Aorta (tissue), 5 donors: ENCODE measurements at places on chromosomes 2 and 18.
A peak's percentile ranks its signal among the peaks of the same experiment; 100 is the strongest.

DNA sequence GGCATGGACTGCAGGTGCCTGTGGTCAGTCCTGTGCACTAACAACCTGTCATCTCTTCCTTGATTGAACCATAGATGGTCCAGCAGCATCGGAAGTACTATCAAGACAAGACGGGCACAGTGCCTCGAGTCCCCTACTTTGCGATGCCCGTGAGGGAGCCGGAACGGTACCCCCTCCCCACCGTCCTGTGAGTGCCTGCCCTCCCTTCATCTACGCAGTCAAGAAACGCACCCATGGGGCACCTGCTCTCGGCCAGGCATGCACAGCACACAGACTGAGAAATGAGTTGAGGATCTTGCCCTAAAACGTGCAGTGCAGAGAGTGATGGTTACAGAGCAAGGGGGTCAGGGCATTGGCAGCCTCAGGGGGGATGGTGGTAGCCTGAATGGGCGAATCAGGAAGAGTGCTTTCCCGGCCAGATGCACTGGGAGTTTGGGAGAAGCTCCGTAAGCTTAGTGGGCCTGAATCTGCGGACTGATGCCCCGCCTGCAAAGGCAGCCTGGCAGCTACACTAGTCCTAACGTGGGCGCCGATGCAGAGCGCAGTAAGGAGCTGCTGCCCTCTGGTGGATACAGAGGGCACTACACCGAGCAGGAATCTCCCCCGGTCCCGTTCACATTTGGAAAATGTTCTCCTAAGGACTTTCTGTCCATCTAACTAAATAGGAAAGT, 63.6 kb downstream of the CIB4 start:
- DNase-seq = peak; percentile 90

DNA sequence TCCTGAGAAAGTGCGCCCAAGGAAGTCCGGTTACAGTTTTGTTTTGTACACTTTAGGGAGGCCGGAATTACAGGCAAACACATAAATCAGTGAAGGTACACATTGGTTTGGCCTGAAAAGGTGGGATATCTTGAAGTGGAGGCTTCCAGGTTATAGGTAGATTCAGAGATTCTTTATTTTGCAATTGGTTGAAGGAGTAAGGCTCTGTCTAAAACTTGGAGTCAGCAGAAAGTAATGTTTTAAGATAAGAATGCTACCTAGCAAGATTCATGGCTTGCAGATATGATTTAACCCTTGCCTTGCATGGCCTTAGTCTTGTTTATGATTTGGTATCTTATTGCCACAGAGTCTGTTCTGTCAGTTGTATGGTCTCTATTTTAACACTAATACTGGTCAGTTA, 165.9 kb upstream of the NDUFV2 start:
- no peak for DNase-seq

DNA sequence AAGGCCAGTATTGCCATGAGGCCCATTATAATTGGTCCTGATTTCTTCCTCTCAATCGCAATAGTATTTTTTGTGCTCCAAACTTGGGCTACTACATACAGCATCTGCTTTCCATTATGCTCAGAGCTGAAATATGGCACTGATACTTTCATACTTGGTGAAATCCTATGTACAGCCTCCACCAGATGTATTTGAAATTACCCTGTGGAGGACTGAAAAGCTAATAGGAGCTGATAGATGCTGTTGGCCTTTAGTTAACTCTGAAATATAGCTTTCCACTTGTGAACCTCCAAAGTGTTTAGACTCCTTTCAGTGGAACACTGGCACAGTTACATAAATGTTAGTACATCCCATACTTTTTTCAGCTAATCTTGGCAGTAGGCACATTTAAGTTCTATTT, 205.7 kb downstream of the NEDD4L start:
- DNase-seq = no peak

- no peak for DNase-seq
Measured at GRCh38 chr2:55140316-55141219, 90.3 kb upstream of the RTN4 start.

DNA sequence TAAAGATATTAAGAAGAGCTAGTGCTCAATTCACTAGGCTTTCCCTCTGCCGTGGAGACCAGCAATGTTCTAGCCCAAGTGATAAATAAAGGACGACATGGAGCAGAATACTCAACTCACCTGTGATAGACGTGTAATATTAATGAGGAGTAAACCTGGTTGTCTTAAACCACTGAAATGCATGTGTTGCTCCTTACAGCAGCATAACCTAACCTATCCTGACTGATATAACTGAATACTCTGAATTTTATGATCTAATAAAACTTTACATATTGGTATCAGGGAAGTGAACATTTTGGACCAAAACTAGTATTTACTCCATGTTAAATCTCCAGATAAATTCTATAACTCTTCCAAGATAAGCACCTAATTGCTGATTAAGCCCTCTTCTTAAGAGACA, 531.0 kb downstream of the METTL4 start:
- DNase-seq = no peak

DNA sequence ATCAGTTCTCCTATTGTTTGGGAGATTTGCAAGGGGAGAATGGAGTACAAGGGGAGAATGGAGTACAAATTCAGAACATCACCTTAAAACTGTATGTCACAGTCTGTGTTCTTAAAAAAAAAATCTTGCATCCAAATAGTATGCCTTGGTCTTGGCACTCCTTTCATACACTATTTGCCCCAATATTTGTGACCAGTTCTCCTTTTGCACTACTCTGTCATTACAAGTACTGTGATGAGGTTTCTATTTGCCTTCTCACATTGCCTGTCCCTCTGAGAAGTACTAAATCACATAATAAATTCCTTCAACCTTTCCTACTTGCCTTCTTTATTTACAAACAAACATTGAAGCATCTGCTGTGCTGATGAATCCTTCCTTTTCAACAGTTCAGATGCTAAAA, 36.0 kb upstream of the NCK2 start:
- DNase-seq = no peak

DNA sequence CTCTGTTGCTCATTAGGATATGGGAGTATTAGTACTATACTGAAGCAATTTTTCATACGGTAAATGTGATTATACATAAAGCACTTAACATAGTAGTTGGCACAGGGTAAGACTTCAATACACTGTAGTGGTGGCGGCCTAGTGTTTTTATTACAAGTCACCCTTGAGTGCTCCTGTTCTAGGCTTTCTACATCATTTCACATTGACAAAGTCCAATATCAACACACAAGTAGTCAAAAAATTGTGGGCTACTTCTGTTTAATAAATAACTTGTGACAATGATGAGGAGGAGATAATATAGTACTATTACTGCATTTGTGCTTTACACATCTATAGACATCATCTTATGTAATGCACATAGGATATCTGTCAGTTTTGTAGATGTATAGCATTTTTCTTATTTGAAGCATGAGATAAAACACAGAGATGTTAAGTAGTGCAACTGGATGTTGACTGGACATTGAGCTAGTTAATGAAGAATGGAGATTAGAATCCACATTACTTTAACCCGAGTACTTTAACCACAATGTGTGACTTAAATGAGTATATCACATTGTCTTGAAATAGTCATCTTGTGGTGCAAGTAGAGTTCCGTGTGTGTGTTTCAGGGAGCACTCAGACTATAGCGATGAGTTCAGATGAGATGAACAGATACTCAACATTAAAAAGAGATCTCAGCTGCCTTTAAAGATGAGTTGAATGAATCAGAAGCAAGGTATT, 134.8 kb downstream of the ZNF385B start:
- no peak for DNase-seq

DNA sequence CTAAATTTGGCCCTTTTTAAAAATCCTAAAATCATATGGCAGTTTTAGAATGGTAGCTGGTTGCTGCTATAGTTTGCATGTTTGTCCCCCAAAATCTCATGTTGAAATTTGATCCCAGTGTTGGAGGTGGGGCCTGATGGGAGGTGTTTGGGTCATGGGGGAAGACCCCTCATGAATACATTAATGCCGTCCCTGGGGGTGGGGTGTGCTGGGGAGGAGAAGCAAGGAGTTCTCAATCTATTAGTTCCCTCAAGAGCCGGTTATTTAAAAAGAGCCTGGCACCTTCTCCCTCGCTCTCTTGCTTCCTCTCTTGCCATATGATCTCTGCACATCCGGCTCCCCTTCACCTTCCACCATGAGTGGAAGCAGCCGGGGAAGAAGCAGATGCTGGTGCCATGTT, 20.8 kb downstream of the GPATCH11 start:
- no peak for DNase-seq

GRCh38 chr18:50053111-50053510, 141.8 kb downstream of the MYO5B start:
- DNase-seq = no peak

GRCh38 chr2:173968551-173968950, 3.4 kb upstream of the SP3 start:
- DNase-seq = no peak

DNA sequence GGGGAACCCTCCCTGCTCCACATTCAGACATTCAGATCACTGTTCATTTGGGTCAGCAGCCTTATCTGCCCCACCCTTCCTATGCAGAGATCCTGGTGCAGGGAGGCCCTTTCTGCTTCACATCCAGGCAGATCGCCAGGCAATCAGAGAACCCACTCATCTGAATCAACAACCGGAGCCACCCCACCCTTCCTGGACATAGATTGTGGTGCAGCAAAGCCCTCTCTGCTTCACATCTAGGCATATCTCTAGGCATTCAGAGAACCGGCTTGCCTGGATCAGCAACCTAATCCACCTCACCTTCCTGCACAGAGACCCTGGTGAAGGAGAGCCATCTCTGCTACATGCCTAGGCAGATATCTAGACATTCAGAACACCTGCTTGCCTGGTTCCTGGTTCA, 184.5 kb upstream of the CNTNAP5 start:
- no peak for DNase-seq

DNA sequence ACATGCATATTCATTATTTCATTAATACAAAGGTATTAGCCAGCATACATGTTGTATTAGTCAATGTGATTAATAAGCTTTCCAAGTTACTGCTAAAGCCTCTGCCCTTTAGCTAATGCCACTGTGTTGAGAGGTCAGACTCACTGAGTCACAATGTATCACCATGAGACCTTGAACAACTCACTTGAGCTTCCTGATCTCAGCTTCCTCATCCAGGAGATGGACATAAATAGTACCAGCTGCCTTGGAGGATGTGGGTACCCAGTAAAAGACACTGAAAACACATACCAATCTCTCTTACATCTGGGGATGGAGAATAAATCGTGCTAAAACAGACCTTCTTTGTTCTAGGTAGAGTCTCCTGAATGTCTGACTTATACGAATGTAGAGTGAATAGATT, 224.6 kb downstream of the EPHA4 start:
- DNase-seq = no peak

DNA sequence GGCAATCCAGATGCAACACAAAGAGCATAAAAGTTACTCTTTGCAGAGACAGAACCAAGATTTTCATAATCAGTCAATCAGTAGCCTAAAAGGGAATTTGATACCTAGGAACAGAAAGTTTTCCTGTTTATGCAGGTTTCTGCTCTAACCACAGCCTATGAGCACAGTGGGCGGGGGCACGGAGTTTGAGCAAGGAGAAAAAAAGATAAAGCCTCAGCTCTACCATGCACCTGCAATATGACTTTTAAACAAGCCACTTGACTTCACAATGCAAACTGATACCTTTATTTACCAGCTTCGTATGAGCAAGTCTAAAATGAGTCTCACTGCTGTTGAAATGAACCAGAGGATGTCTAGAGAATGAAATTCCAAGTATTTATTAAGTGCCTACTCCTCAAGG, 5.6 kb upstream of the LRATD1 start:
- no peak for DNase-seq
